Cortex of kidney (tissue), 1 donor: ENCODE measurements at places on chromosomes 11 and 22.

DNA sequence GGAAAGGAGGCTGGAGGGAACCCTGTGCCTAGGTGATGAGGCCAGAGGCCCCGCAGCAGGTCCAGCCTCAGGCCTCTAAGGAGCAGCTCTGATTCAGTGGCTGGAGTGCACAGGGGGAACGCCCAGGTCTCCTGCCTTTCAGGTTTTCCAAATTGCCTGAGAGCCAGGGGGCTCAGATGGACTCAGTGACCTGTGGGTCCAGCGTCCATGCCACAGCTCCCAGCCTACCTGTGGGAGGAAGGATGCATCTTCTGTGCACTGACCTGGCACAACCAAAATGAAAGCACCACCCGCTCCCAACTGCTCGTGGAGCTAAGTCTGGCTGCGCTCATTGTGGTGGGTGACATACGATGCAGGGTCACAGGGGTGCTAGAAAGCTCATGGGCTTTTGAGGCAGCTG, 82.8 kb downstream of the FEZ1 start:
- no peak for DNase-seq

DNA sequence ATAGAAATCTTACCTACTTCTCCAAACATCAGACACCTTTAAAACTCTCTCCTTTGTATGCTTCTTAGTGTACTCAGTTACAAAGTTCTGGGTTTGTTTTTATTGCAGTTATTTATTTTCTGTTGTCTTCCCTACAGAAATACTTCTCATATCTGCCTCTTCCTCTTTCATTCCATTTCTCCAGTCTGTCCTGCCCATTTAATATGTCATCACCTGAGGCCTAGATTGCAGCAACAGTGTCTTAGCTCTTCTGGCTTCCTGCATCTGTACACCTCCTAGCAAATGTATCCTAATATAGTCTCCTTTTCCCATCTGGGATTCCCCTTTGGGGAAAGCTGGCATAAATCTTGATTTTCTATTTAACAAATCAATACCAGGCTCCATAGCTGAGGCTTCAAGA, 34.9 kb upstream of the PCF11 start:
- no peak for DNase-seq

GRCh38 chr22:43218786-43219185, 31.9 kb upstream of the TTLL12 start:
- no peak for DNase-seq

GRCh38 chr22:37160027-37160426, 10.3 kb upstream of the IL2RB start:
- DNase-seq: no peak

GRCh38 chr11:23502826-23503225, 642.6 kb upstream of the CCDC179 start:
- DNase-seq: no peak
